ENCODE measurements at places on chromosomes 4 and X.
A peak's percentile ranks its signal among the peaks of the same experiment; 100 is the strongest.

- no peak for DNase-seq
Measured at GRCh38 chrX:16588266-16588665, 61.7 kb upstream of the S100G start.

DNA sequence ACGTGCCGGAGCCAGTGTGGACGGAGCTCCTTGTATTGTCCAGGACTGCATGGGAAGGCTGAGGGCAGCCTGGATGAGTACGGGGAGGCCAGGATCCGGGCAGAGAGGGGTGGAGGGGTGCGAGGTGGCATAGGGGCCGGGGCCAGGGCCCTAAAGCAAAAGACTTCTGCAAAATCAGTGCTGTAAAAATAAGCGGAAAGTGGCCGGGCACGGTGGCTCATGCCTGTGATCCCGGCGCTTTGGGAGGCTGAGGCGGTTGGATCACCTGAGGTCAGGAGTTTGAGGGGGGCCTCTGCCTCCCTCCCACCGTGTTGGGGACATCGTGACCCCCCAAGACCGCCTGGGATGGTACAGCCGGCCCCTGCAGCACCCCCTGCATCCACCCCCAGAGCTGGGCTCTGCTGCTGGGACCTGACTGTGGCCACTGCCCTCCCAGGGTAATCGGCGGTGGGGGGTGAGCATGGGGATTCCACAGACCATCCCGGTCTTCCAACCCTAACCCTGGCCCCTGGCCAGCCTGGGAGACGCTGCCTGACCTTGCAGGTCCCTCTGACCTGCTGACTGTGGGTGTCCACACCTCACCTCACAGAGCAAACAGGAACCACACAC is 23.4 kb upstream of the PLCXD1 start:
- no peak for DNase-seq

DNA sequence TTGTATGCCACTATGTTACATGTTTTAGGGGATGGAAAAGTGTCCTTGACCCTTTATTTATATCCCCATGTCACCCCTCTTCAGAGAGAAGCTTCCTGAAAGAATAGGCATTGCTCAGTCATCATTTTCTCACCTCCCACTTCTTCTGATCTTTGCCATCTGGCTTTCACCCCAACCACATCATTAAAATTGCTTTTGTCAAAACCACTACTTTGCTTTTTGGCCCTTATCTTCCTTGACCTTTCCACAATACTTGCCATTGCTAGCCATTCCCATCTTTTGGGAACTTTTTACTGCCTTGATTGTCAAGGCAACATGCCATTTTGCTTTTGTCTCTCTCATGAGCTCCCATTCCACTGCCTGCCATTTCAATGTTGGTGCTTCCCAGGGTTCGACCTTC is 14.9 kb upstream of the FAM9B start:
- DNase-seq: peak; percentile 48

DNA sequence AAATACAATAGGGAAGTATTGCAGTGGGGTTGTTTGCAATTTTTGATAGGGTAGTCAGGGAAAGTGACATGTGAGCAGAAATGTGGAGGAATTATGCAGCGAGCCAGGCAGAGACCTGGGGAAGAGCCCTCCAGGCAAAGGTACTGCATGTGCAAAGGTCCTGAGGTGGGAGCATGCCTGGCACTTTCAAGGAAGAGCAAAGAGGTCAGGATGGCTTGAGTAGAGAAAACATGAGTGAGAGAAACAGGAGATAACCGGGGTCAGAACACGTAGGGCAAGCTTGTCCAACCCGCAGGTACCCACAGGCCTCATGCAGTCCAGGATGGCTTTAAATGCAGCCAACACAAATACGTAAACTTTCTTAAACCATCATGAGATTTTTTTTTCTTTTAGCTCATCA is 71.0 kb downstream of the COQ2 start:
- no peak for DNase-seq

DNA sequence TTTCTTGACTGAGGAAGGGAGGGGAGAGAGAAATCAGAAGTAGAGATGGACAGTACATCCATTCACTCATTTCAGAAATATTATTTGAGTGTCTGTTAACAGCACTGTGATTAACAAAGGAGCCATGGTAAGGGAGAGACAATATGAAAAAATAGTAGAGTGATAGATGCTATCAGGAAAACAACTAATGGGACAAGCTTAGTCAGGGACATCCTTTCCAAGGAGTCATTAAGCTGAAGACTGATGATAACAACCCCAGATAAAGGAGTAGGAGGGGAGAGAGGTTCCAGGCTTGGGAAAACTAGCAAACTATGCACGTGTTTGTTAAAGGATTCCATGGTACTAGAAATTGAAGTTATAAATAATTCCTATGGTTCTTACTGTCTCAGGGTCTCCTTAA is 122.2 kb downstream of the CBR4 start:
- DNase-seq: no peak
